ENCODE measurements at places on chromosomes 6 and 20.

DNA sequence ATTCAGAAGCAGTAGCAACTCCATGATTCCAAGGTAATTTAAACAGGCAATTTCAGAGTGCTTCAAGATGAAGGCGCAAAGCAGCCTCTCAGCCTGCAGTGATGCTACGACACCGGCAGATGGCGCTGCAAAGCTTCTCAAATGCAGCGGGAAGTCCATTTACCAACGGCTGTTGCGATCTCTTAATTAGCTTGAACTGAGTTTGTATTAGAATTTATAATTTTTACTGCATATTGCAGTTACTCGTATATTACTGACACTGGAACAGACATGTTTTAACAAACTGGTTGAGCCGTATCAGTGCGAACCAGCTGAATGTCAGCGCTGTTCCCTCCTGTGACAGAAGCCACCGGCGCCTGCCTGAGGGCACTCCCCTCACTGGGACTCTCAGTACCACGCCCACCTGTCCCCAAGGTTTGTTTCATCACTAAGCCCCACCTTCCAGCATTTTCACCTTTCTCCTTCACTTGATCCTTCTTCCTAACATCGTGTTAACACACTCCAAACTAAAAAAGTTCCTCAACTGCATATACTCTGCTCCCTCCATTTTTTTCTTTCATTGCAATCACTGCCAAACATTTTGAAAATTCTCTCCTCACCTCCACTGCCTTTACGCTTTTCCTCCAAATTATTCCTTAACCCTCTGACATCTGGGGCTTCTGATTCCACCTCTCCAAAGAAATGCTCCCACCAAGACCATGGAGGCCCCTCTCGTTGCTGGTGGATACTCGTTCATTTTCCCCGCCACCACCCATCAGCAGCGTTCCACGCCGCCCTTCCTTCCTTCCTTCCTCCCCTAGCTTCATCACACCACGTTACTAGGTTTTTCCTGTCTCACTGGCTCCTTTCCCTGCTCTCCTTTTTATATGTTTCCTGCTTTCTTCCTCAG lies 14.5 kb downstream of the GNL1 start:
- peak; percentile 83 for DNase-seq

- no peak for DNase-seq
Measured at GRCh38 chr6:142322504-142323198, 20.8 kb downstream of the ADGRG6 start.

- no peak for DNase-seq
Measured at GRCh38 chr6:139666284-139666683, 291.8 kb upstream of the CITED2 start.

- no peak for DNase-seq
Measured at GRCh38 chr20:62042025-62042820, 23.5 kb downstream of the TAF4 start.

- DNase-seq = no peak
Measured at GRCh38 chr20:12311094-12311865, 393.6 kb downstream of the BTBD3 start.

DNA sequence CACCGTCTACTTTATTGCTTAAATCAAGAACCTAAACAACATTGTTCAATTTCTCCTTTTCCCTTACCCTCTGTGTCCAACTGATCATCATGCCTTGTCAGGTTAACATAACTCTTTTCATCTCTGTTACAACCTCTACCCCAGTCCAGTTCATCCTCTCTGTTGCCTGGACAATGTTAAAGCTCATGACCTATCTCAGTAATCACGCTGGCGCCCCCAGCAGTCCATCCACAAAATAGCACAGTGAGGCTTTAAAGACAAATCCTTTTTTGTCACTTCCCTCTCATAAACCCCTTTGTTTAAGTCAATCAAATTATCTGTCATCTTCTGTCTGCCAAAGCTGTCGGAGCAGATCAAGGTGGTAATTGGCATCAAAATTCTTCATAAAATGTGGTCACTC lies 140.1 kb downstream of the QKI start:
- no peak for DNase-seq

GRCh38 chr6:30769853-30770524 lies 25.6 kb upstream of the IER3 start:
- DNase-seq = no peak

GRCh38 chr20:2991532-2991931 lies 51.9 kb upstream of the GNRH2 start:
- no peak for DNase-seq

DNA sequence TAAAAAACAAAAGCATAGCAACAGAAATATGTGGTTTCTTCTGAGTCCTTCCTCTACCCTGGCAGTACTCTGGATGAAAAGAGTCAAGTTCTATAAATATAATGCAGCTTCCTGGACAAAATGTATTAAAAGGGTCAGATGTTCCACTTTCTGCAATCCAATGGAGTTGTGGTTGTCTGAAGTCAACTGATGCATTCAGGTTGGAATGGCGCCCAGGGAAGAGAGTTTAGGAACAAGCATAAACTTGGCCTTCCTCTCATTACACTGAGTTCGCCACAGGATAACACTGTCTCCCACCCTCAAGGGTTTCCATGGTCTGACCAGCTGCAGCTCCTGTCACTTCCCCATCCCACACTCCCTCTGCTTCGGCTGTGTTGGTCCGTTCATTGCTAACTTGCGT lies 66.4 kb downstream of the PLEKHG1 start:
- DNase-seq = no peak

DNA sequence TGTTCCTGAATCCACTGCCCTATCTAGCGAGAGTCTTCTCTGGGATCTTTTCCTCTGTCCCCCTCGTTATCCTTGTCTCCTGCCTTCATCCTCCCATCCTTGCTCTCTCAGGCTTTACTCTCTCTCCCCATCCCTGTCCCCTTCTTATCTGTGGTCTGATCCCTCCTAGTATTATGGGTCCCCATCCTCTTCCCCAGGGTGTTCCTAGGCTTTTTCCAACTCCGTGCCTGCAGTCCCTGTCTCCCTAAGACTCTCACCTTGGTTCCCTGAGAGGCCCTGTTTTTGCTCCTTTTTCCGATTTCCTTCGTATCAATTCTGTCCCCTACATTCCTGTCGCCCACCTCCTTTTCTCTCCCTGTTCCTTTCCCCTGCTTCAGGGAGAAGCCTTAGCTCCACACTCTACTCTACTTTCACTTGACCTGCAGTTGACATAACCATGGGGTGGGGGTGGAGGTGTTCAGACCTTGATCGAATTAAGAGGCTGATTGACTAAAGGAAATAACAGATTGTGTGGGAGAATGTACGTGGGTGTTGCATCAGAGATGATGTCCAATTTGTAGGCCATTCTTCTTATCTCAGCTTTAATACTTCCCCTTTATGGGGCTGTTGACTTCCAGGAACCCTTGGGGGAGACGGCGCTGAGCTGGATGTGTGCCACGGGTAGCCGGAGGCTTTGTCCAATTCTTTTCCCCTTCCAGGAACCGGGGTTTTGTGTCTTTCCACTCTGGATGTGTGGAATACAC lies 905 bp downstream of the PPARD start:
- DNase-seq = no peak

GRCh38 chr6:106250953-106251352 lies 74.6 kb downstream of the ATG5 start:
- no peak for DNase-seq

DNA sequence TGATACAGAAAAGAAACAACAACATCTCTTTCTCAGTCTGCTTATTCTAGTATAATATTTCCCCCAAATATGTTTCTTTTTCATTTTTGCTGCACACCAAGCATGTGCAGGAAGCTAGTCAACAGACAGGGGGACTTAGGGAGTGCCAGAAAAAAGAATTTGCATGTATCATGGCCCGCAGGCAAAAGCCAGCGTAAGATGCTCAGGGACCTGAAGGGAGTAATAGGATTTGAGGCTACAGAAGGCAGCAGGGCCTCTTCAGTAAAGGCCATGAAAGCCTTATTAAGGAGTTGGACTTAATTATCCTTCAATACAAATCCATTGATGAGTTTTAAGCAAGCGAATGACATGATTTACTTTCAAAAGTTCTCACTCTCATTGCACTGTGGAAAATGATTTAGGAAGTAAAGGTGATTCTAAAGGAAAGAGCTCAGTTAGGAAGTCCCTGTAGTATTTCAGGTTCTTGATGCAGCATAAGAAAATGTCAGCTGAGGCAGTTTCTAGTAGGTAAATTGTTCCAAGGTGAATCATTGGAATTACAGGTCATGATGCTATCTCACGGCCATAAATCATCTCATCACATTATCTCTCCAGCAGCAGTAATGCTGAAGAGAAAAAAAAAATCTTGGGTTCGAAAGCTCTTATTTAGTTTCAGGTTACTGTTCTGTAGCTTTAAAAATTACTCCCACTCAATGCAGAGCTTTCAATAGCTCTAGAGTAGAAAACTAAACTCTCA lies 94.8 kb downstream of the PTCHD4 start:
- no peak for DNase-seq

GRCh38 chr6:156727715-156728385 lies 49.3 kb upstream of the ARID1B start:
- no peak for DNase-seq

DNA sequence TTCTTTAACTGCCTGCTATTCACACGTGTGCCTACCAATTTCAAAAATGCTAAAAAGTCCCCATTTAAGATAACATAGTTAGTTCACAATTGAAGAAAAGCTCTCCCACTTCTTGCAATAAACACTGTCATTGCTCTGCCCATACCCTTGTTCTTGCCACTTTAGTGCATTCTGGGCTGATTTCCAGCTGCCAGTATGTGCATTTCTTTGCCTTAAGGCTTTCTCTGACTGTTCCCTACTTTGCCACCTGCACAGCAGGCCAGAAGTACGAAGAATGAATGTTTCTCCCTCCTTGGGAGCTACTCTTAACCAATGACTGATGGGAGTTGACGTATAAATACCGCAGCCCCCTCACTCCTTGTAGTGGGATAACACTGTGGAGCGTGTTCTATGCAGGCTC lies 16.0 kb upstream of the ATRN start:
- DNase-seq = no peak

GRCh38 chr20:38060536-38060935 lies 27.0 kb downstream of the RPRD1B start:
- no peak for DNase-seq

DNA sequence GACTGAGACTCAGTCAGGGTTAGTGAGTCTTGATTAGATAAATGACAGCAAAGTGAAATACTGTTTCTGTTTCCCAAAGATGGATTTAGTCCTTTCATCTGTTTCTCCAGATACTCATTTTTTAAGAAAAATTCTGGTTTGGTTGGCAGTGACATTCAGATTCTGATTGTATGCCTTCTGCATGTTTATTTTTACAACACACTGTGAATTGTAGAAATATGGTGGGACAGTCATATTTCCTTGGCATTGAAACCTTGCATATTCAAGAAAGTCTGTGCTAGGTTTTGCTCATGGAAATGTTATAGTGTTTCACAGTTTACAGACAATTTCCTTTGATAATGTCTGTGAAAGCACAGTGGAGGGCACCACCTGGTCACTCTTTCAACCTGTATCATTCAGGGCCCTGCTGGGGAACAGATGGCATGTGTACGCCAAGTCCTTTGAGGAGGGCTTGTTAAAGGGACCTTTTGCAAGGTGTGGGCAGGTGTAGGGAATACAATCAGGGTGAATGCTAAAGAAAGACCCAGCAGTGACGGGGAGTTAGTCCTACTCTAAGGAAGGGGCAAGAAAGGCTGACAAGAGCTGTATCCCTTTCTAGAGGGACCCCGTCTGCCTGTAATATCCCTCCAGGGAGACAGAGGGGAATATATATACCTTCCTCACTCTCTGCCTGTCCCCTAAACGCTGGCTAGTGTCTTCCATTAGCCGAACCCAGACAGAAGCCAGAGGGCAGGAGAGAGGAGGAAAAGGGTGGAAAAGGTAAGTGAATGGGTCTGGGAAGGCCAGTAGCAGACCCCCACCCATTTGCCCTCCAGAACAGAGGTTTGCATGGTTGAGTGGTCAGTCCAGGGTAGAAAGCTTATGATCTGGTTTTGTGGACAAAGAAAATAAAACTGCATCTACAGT lies 10.2 kb downstream of the PLCB4 start:
- no peak for DNase-seq

DNA sequence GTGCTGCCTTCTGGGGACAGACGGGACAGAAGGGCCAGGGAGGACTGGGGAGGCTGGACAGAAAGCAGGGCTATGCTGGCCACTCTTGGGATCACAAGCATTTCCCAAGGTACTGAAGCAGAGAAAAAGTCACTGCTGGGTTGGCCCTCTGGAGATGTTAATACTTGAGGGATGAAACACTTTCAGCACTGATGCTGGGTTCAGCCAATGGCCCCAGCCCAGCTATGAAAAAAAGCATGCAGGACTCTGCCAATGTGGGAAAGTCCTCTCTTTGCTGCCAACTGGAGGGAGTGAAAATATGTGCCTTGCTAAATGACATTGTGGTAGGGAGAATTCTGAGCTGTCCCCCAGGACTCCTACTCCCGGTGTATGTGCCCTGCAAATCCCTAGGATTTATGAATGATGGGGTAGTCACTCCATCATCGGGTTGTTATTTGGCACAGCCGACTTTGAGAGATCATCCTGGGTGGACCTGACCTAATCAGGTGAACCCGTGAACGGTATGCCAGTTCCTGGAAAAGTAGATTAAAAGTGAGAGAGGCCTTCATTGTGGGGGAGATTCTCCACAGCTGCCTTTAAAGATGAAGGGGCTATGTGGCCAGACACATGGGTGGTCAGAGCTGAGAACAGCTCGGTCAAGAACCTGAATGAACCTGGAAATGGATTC lies 119.9 kb upstream of the TRAF3IP2 start:
- no peak for DNase-seq

GRCh38 chr20:16714751-16715150 lies 15.1 kb upstream of the SNRPB2 start:
- DNase-seq = no peak

- DNase-seq = no peak
Measured at GRCh38 chr6:82367704-82368103, 4.1 kb downstream of the TPBG start.

DNA sequence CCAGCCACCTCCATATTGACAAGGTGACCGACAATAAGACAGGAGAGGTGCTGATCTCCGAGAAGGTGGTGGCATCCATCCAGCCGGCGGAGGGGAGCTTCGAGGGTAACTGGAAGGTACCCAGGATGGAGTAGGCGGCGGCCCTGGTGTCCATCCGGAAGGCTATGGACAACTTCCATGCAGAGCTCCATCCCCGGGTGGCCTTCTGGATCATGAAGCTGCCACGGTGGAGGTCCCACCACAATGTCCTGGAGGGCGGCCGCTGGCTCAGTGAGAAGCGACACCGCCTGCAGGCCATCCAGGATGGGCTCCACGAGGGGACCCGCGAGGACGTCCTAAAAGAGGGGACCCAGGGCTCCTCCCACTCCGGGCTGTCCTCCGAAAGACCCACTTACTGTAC lies 17.0 kb downstream of the DEFB115 start:
- no peak for DNase-seq

DNA sequence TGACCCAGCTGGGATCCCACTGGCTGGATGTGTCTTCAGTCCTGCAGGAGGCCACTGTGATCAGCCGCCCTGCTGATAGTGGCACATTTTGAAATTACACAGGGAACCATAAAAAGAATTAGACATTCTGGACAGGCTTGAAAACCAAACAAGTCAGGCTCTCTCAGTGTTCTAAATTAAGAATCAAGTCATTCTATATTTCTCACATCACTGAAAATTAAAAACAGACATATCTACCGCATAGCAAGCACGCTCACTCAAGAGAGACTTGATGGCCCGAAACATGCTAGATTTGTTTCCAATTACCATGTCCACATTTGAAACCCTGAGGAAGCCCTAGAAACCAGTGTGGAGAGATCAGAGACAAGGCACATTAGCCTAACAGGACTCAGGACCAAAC lies 57.7 kb downstream of the NFATC2 start:
- no peak for DNase-seq

- no peak for DNase-seq
Measured at GRCh38 chr6:161010418-161010817, 18.8 kb downstream of the MAP3K4 start.
